NCI-H1048 (cell line): ENCODE measurements at places on chromosomes 6 and 20.

GRCh38 chr6:25192590-25193459 lies 86.3 kb upstream of the CARMIL1 start:
- DNase-seq = no peak

DNA sequence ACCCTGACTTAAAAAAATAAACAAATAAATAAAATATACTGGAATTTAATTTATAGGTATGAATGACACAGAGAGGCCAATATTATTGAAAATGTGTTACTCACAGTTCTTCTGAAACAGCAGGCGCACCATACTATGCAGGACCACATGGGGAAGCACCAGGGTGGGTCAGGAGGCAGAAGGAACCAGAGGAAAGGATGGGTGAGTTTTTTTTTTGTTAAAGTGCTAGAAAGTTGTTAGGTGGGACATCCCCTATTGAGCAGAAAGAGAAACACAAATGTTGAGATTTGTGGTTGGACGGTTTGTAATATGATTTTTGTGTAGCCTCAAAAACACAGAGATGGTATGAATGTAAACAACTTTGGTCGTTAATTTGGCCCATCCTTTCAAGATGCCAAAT lies 26.0 kb downstream of the PTPRA start:
- DNase-seq = no peak

DNA sequence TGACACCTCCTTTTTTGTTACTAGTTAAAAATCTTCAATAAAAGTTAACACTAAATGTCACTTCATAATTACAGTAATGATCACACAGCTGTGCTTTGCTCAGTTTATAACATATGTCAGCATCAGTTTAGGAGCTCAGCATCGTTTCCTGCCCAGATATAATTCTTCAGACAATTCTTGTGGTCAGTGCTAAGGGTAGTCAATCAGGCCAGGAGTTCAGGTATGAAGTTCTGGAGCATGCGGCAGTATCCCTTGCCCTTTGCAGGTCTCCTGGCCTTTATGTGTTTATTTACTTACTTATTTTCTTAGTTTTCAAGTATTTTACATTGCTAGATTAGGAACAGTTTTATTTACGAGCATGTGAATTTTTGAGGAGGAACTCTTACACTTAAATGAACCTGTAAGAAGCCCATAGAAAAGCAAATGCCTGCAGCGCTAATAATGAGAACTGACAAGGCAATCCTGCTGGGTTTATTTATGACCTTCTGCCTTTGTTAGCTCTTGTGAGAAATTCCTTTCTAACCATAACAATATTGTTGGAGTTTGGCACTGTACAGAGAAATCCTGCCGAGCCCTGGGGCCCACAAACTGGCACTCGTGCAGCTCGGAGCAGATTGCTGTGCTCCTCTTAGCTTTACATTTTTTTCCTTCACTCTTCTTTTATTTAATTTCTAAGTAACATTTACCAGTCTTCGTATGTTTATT lies 252.8 kb downstream of the TMEM242 start:
- DNase-seq = no peak

DNA sequence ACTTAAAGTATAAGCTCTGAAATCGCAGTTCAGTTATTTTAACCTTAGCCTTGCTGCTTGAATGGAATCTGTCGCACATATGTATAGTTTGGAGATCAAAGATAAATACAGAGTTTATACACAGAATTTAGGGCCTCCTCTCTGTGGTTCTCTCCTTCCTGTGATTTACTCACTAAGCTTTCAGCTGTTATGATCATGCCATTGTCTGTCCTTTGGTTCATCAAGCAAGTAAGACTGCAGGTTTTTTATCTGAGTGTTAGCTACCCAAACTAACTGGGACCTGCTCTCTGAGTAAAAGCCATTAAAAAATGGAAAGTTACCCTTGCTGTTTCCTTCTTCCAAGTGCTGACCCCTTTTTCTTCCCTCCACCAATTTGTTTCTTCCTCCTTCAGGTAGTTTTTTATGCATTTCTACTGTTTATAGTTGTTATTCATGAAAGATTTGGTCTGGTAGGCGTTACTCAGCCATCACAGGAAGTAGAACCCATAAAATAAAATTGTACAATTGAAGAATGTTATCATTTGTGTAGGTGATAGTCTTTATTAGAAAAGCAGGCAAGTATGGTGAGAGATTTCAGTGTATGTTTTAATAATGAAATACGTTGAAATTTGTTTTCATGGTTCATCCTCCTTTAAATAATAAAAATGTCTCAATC lies 33.7 kb upstream of the SUMO4 start:
- DNase-seq = no peak

- no peak for DNase-seq
Observed at GRCh38 chr20:1887321-1887720, 7.9 kb upstream of the SIRPA start.

DNA sequence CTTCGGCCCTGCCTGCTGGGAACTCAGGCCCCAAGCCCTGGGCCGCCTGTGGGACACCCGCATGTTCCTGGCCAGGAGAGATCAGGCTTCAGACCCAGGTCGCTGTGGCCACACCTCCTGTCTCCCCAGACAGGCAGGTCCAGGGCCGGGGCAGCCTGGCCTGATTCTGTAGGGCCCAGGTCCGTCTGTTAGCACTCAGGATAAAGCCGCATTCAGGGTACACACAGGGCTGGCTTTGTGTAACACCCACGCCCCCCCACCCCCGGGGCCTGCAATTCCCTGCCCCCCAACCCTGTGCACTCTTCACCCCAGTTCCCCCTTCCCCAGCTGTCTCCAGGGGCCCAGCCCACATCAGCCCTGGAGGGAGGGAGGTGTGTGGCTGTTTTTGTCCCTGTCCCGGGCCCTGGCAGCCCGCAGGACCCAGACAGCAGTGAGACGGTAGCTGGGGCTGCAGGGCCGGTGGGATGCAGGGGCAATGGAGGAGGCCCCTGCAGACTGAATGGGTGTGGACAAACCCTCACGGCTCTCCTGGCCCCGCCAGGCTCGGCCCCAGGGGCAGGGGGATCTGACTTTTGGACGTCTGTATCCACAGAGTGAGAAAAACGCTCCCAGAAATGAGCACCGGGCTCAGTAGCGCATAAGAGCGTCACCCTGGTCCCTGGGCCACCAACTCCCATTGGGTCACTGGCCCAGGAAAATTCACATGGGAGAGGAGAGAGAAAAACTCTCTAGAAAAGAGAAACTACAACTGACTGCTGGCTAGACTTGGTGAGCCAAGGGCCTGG lies 42.4 kb upstream of the ZBP1 start:
- DNase-seq = no peak

DNA sequence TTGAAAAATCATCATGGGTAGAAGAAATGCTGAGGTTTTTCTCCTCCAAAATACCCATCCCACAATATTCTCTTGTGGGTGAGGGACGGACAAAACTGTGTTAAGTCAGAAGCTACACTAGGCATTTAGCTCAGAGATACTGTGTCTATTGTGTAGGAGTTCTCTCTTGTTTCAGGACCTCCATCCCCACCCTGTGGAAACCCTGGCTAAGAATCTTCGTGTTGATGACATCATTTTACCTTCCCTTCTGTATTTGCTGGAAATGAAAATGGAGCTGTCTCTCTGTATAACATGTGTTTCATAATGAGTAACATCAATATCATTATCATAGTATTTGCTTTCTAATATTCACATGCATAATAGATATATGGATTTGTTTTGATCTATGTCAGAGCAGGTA lies 1193.0 kb upstream of the CITED2 start:
- DNase-seq = no peak

DNA sequence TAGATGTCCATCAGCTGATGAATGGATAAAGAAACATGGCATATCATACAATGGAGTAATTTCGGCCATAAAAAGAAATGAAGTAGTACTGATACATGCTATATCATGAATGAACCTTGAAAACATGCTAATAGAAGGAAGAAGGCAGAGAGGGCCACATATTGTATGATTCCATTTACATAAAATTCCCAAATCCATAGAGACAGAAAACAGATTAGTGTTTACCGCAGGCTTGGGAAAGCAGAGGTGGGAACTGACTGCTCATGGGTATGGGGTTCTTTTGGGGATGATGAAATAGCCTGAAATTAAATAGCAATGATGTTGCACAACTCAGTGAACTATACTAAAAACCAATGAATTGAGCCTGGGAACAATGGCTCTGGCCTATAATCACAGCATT lies 58.3 kb downstream of the SERAC1 start:
- DNase-seq = no peak

DNA sequence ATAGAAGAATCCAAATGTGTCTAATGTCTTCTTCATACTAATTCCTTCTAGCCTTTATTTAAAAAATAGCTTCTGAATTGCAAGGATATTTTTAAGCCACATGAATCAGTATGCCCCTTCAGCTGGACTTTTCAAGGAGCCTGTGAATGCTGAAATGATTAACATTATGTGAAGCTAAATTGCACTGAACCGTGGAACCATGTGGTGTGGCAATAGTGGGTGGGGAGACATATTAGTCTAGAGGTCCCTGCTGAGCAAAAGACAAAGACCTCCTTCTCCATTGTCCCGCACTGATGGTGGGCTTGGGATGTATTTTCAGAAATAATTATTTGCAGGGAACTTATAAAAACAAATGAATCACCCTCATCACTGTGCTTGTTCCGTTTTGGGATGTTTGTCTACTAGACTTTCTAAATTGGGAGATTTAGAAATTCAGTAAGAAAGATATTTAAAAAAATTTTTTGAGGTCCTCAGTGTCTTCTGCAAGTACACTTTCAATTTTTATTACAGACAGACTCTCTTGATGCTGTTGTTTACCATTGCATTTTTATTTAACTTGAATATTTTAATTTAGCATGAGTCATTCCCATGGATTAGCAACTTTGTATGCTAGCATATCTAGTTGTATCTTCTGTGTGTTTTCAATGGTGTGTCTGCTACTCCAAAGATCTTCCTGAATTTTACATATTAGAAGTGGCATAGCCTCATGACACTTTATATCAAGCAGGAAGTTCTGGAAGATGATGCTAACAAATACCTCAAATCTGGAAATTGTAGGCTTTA lies 238.1 kb downstream of the LAMA2 start:
- DNase-seq = no peak

DNA sequence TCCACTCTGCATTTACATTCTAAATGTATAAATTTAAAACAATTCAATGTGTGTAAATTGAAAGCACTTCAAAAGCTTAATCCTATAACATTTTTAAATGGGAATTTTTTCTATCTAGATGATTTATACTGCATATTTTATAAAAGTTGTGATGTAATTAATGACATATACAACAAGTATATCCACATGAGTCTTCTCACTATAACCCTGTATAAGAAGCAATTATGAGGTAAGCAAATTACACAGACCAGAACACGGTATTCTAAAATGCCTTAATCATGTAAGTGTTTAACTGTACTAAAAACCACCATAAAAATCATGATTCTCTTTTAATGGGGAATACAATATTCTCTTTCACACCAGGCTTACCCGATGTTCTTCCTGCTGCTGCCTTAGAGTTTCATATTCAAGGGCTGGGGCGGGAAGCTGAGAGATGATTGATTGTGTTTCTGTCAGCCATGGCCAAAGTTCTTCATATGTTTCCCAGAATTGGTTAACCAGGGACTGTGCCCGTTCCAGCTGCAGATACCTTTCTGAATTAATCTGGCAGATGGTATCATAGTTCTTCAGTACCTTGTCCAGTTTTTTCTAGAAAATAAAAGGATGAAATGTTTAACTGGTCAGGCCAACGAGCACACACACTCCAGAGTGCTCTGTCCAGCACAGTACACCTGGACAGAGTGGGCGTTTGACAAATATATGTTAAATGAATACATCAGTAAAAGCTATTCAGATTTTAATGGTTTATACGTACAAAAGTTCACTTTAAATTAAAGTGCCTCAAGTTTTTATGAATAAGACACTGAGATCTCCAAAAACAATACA lies 127.4 kb downstream of the DST start:
- no peak for DNase-seq

DNA sequence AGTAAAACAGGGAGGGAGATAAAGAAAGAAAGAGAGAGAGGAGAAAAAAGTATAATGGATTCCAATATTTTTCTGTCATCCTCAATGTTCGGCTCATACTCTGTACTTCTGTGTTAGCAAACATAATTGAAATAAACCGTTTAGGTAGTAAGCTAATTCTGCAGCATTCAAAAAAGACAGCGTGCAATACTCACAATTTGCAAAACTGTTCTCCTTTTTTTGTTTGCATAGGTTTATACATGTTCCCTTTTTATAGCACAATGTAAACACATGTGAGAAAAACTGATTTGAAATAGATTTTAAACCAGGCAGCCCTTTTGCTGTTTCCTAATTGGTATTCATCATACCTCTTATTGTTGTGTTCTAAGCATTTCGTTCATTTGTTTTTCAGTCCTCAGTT lies 188.9 kb downstream of the PLCB1 start:
- DNase-seq = no peak
